ENCODE measurements at places on chromosomes 3 and 15.

DNA sequence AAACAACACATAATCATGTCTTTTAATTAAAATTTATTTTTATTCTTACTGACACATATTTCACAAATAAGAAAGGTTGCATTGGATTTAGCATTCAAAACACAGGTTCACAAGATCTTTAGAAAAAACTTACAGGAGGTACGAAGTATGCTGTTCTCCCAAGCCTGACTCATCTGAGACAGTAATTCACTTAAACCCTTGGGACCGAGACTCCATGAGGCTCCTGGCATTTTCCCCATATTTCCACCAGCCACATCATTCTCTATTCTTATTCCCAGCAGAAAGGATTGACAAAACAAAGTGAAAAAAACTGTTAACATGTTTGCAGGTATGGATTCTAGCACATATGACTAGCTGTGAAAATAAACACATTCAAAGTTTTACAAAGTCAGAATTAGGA, 52.6 kb downstream of the CNTN3 start:
- DNase-seq: peak; percentile 73

DNA sequence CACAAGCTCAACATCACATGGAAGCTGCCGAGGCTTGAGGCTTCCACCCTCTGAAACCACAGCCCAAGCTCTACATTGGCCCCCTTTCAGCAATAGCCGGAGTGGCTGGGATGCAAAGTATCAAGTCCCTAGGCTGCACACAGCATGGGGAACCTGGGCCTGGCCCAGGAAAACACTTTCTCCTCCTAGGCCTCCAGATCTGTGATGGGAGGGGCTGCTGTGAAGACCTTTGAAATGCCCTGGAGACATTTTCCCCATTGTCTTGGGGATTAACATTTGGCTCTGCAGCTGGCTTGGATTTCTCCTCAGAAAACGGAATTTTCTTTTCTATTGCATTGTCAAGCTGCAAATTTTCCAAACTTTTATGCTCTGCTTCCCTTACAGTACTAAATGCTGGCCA, 18.2 kb downstream of the HRG start:
- no peak for DNase-seq

DNA sequence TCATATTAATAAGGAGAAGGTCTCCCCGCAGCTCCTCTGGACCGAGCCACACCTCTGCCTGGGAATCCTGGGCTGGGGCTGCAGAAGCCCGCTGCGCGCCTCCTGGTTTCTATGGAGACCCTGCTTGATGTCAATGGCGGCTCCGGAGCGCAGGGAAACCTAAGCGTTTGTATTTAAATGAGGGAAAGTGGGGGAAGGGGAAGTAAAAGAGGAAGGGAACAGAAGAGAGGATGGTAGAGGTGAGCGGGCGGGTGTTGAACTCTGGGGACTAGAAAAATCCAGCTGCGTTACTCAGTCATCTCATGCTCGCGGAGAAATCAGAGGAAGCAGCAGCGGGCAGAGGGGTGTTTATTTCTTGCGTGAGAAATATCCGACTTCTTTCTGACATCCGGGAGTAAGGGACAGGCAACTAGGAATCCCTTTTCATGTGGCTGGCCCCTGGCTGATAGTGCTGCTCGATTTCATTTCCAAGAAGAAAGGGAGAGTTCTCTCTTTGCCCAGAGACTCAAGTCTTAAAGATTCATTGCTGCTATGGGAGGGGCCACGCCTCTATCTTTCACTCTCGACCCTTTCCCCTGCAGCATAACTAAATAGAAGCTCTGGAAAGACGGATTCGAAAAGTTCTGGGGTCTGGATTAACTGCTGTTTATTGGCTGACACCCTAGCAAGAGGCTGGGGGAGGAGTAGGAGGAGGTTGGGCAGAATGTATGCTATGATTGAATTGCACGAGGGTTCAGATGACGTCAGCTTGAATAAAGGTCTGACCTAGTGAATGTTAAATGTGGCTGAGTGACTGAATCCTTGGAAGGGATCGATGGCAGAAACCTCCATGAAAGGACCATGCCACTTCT, 110.5 kb upstream of the GAP43 start:
- peak; percentile 31 for DNase-seq

DNA sequence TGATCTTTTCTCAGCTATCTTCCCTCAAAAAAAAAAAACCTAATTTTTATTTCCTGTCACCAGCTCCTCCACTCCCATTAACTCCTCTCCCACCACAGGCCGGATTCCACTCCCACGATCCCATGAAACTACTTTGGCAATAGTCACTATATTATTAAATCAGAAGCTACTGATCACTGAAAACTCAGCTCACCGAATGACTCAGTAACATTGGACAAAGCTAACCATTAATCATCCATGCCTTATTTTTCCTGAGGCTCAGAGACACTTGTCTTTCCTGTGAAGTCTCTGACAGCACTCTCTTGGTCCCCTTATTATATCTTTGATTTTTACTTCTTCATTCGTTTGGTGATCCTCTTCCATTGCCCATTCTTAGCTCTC, 260.2 kb downstream of the CGGBP1 start:
- no peak for DNase-seq

- DNase-seq: no peak
These were observed 41.6 kb downstream of the NR2C2 start for GRCh38 chr3:14988988-14989394.

- no peak for DNase-seq
These were observed 12.1 kb upstream of the POU1F1 start for GRCh38 chr3:87288446-87288845.

- no peak for DNase-seq
These were observed 48.3 kb upstream of the TIPARP start for GRCh38 chr3:156626104-156626503.

- peak; percentile 59 for DNase-seq
These were observed 104.0 kb upstream of the TBC1D5 start for GRCh38 chr3:17846466-17846865.

DNA sequence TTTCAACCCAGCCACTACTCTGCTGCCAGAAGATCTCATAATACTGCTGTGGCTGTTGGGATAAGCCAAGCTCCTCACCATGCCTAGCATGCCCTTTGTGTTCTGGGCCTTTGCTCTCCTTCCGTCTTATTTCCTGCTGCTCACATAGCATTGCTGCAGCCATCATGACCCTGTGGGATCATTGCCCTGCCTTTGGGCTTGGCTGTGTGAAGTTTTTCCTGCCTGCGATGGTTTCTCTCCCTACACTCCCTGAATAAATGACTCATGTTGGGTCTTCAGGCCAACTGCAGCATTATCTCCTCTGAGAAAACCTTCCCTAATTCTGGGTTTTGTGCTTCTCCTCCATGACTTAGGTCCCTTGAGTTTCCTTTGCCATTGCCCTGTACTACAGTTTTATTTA, 20.8 kb upstream of the TRA2B start:
- no peak for DNase-seq

DNA sequence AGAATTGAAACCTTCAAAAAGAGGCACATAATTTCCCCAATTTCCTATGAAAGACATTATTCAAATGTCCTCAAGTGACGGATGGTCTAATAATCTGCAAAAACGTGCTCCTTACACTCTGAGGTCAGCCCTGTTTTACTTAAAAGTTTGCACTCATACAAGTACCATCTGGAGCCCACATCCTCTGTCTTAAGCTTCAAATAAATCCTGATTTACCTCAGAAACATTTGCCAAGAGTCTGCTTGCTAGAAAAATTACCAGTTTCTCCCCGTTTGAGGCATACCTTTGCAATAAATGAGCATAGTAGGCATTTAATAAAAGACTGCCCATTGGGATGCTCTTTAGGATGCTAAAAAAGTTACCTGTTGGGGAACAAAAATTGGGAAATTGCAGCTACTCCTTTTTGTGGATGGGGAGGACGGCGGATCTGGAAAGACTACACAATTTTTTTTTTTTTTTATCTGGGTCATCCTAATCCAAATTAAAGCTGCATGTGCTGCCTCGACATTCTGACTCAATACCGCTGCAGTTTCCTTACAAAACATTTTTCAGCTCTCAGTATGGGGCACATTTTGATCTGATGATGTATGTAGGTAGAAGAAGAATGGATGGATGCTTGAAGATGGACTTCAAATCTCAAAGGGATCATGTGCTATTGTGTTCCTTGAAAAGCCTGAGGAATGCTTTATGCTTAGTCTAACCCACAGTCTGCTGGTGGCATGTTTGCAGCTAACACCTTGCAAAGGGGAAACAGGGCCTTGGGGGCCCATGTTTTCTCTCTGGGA, 233.7 kb upstream of the ADAMTS9 start:
- no peak for DNase-seq

GRCh38 chr3:38458796-38459498, 5.3 kb downstream of the ACVR2B start:
- DNase-seq: peak; percentile 77

DNA sequence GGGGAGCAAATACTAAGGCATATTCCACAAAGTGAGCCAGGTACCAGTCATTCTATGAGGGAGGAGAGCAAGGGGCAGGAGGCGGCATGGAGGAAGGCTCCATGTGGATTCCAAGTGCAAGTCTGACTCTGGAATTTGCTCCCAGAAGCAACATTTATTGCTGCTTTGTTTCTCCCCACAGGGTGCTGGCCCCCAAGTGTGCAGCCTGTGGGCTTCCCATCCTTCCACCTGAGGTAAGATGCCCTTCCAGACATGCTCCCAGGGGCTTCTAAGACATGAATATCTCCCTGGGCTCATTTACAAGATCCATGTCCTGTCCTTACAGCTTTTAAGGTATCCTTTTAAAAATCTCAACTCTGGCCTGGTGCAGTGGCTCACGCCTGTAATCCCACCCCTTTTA, 15.9 kb upstream of the SACM1L start:
- no peak for DNase-seq

DNA sequence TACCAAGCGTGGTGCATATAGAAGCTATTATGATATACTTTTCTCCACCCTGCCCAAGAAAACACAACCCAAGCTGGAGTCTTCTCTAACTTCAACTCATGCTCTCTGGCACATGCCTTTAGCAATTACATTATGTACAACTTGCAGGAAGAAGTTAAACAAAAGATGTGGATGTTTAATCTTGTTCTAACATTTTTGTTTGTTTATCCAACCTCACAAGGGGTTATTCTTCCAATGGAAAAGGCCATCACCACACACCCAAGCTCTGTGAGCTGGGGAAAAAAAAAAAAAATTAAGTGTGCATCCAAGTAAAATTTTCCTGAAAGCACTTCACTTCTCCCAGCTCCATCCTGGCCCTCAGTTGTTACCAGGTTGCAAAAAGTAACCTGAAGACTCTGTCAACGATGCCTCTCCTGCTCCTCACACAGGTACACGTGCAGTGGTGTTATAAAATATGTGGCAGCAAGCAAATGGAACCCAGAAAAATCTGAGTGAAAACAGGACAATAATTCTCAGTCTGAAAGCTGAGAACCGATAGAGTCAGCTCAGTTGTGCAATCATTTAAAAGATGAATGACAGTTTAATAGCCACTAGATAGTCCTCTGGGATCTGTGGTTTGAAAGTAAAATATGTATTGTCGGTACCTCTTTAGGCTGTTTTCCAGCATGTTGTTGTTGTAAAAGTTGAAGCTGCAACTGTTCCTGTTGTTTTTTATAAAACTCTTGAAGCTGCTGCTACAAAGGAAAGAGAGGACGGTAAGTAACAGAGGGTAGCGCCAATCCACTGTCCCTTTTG, 531.4 kb downstream of the FOXP1 start:
- no peak for DNase-seq

DNA sequence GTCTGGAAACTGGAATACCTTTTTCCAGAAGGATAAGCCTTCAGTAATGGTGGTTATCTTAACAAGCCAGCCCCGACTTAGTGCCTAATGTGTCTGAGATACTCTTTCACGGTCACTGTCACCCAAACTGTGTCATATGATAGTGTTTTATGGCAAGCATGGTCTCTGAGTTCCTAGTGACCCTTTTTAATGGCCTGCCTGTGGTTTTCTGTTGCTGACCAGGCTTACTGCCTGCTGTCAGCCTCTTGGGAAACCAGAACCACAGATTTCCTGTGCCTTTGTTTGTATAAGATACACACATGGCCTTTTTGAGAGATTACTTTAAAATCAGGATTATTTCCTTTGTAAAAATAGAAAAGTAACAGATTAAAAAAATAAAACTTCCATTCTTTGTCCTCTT, 22.4 kb downstream of the HPS3 start:
- peak; percentile 64 for DNase-seq

DNA sequence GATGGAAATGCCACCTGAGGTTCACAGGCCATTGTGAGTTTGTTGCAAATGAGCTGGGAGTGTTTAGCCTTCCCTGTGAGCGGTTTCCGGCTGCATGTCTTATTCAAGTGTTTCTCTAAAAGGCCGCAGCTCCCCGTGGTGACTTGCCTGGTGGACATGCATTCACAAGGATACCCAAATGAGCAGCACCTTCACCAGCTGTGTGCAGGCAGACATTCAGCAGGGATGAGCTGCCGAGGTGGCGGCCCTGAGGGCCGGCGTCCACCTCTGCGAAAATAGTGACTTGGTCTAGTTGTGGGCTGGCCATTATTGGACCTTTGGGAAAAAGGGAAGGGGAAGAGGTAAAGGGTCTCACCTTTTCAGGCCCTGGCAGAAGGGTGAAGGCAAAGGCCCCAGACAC, 23.4 kb downstream of the SPSB4 start:
- no peak for DNase-seq

DNA sequence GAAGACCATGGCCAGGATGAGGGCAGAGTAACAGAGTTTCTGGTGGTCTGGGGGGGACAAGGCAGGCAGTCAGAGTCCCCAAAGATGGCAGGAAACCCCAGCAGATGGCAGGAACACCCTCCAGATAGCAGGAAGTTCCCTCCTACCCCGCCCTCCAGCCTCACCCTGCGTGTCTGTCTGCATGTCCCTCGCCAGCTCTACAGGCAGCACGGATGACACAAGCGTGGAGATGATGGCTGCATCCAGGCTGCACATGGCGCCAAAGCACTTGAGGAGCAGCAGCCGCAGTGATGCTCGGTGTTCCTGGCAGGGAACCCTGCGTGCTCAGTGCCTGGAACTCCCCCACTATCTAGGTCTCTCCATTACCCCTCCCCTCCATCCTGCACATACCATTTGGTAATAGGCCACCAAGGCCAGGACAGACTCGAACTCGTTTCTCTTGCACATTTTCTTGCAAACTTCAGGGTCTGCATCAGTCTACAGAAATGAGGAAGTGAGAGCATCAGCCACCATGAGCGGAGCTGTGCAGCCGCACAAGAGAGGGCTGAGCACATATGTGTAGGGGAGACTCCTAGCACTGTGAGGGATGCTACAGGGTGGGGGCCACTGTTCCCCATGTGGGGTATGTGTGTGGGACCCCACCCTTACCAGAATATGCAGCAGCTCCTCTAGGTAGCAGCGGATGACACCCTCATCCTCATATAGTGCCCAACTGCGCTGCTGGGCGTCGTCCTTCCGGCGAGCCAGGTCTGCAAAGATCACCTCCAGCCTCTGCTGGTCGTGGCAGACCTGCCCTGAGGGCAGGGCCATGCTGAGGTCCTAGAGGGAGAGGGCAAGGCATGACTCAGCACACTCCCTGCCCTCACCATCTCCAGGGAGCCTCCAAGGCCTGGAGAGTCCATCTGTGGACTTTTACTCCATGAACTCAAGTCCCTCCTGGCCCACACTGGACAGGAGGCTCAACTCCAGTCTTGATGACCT, 6.0 kb downstream of the NCKIPSD start:
- no peak for DNase-seq

GRCh38 chr3:52879090-52879489, 18.3 kb downstream of the STIMATE start:
- no peak for DNase-seq
